ENCODE measurements at places on chromosomes 13 and 19.

DNA sequence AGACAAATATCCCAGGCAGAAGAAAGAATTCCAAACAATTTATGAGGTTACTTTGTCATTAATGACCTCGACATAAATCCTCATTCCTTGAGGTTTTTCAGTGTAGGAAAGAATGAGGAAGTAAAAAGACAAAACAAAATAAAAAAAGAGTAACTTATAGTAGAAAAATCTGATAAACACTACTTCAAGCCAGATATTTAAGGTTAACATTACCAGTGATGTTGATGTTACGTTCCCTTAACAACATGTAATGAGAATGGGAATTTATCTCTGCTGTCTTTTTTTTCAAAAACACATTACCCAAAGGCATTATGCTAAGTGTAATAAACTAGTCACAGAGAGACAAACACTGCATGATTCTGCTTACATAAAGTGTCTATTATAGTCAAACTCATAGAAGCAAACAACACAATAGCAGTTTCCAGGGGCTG lies 935.1 kb downstream of the SLITRK1 start:
- peak; percentile 20 for DNase-seq

- no peak for DNase-seq
Observed at GRCh38 chr19:35936738-35937268, 629 bp downstream of the LRFN3 start.

- DNase-seq, result peak; percentile 70
Observed at GRCh38 chr13:39148513-39148961, 110.3 kb downstream of the NHLRC3 start.

DNA sequence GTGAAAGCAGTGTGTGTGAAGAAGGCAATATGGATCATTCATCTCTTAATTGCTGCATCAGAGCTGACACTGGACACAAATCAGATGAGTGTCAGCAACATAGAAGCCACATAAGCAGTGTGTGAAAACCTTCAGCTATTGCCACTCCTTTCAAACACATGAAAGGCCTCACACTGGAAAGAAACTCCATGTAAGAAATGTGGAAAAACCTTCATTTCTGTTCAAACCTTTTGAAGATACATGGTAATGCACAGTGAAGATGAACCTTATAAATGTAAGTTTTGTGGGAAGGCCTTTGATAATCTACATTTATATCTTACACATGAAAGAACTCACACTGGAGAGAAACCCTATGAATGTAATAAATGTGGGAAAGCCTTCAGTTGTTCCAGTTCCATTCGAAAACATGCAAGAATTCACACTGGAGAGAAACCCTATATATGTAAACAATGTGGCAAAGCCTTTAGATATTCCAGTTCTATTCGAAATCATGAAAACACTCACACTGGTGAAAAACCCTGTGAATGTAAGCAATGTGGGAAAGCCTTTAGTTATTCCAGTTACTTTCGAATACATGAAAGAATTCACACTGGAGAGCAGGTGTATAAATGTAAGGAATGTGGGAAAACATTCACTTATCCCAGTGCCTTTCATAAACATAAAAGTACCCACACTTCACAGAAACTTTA lies 53.6 kb downstream of the ZNF823 start:
- DNase-seq, result no peak

- peak; percentile 76 for DNase-seq
Observed at GRCh38 chr19:20167651-20168122, 673 bp downstream of the ZNF486 start.

DNA sequence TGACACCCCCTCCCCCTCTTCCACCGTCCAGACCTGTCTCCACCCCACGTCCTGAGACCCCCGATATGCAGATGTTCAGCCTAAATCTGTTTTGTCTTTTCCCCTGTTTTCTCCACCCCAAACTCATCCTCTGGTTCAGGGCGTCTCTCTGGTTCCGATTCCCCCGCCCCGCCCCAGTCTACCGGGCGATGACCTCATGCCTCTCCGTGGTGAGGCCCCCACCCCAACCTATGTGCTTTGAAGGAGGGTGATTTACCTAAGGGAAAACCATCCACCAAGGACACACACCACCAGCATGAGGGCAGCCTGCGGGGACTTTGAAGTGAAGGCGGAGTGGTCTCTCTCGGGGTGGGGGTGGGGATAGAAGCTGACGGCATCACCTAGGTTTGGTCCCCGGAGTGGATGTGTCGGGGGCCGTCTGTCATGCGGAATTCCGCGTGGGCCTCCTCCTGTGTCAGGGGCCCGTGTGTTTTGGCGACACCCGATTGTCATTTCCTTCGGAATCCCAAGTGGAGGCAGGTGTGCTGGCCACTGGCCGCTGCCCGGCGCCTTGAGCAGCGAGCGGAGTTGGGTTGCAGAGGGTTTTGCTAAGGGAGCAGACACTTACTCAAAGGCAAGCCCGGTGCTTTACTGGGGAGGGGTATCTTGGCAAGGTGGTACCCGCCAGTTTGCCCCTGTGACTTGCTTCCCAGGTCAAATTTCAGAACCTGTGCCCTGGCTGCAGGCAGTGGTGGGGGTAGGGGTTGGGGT lies 1.4 kb downstream of the FZR1 start:
- DNase-seq, result peak; percentile 18

DNA sequence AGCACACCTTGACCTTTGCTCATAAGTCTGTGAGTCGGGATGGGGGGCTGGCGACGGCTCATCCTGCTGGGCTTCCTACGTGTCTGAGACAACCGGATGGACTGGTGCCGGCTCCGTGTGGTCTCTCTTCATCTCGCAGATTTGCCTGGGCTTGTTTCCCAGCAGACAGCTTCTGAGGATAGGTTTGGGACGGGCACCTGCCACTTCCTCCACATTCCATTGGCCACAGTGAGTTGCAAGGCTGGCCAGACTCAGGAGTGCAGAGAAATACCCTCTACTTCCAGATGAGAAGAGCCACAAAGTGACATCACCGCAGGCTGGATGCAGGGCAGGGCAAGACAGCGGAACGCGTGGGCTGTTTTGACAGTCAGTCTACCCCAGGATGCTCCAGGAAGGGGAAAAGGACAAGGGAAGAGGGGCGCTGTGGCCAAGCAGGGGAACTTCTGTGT lies 48.1 kb downstream of the IRS2 start:
- no peak for DNase-seq

DNA sequence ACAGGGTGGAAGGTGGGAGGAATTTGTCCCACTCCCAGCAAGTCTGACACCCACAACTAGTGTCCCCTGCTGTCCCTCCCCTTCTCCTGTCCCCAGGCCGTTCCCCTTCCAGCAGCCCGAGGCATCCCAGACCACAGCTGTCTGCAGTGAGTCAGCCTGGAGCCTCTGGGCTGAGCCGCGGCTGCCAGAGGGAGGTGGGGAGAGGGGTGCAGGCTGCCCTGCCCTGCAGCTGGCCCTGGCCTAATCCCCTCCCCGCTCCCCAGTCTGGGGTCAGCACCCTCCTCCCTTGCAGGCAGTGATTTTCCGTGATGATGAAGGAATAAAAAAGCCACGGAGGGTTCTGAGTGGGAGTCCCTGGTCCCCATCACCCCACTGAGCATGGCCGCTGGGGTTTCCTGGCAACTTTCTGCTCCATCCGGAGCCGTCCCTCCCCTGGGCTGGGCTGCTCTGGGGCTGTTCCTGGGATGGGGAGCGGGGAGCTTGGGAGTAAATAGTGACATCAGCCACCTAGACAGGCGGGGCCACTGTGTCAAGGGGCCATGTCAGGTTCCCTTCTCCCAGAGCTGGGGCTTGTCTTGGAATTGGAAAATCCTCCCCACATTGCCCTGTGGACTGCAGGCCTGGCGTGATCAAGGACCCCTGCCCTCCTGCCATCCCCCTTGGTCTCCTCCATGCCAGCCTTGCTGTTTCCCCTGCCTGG lies 16.8 kb downstream of the SPC24 start:
- peak; percentile 81 for DNase-seq

- DNase-seq, result no peak
Observed at GRCh38 chr13:109913936-109914510, 127.6 kb upstream of the IRS2 start.

GRCh38 chr13:111179908-111180760 lies 65.0 kb downstream of the ARHGEF7 start:
- DNase-seq, result peak; percentile 21

- peak; percentile 51 for DNase-seq
Observed at GRCh38 chr13:105177265-105177900, 1358.1 kb downstream of the EFNB2 start.

DNA sequence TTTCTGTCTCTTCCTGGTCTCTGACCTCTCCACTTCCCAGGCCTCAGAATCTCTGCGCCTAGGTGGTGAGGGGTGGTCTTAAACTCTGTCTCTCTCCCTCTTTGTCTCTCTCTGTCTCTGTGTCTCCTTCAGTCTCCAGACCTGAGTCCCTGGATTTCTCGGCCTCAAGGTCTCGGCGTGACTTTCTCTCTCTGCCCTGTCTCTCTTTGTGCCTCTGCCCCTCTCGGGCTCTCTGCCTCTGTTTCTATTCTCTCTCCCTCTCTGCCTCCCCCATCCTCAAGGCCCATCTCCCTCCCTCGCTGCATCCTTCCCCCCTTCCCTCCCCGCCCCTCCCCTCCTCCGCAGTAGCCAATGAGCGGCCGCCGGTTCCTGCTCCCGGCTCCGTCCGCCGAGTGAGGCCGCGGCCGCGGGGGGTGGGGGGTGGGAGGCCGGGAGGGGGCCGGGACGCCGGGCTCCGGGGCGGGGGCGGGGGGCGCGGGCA lies at the start of gene CACNG7:
TSS of gene CACNG7 (plus strand) at position 344 of the 481 bp plus-strand sequence. CDS start 3,554 bp downstream, outside the sequence.
- DNase-seq, result no peak

- no peak for DNase-seq
Observed at GRCh38 chr13:95033890-95034289, 267.4 kb downstream of the ABCC4 start.

GRCh38 chr19:12112701-12113100 lies 27.4 kb downstream of the ZNF20 start:
- no peak for DNase-seq

GRCh38 chr19:15296841-15297415 lies 35.4 kb downstream of the BRD4 start:
- no peak for DNase-seq

- no peak for DNase-seq
Observed at GRCh38 chr13:27833206-27833605, 40.9 kb downstream of the GSX1 start.

- DNase-seq, result peak; percentile 87
Observed at GRCh38 chr13:100434010-100434763, 154.4 kb downstream of the GGACT start.

- peak; percentile 69 for DNase-seq
Observed at GRCh38 chr13:46866150-46866549, 30.7 kb downstream of the HTR2A start.

- peak; percentile 59 for DNase-seq
Observed at GRCh38 chr19:18660051-18660910, 23.2 kb upstream of the CRTC1 start.

- DNase-seq, result peak; percentile 58
Observed at GRCh38 chr19:34345947-34346351, 19.0 kb upstream of the GPI start.

GRCh38 chr19:29741776-29742175 lies 26.7 kb upstream of the C19orf12 start:
- no peak for DNase-seq

- DNase-seq, result no peak
Observed at GRCh38 chr13:101876951-101877350, 424.5 kb downstream of the ITGBL1 start.

- no peak for DNase-seq
Observed at GRCh38 chr13:113729187-113730019, 29.6 kb upstream of the TMEM255B start.

DNA sequence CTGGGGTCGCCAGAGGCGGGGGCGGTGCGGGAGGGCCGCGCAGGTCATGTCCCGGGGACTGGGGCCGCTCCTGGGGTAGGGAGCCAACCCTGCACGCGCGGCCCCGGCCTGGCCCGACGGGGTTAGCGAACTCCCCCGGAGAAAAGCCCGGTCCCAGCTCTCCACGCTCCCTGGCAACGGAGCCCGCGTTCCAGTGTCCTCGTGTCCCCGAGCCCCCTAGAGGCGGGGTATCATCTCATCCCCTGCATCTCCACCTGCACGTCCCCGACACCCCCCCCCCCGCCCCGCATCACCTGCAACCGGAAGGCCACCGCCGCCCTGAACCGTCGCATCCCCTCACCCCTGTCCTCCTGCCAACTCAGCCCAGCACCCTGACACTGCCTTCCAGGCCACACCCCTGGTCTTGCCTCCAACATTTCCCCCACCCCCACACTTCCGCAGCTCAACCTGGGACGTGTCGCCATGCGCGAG lies 2.7 kb downstream of the WDR88 start:
- no peak for DNase-seq

GRCh38 chr13:106534639-106535551 lies 567 bp downstream of the EFNB2 start:
- peak; percentile 48 for DNase-seq

GRCh38 chr19:19297759-19298158 lies 22.6 kb downstream of the SUGP1 start:
- no peak for DNase-seq

DNA sequence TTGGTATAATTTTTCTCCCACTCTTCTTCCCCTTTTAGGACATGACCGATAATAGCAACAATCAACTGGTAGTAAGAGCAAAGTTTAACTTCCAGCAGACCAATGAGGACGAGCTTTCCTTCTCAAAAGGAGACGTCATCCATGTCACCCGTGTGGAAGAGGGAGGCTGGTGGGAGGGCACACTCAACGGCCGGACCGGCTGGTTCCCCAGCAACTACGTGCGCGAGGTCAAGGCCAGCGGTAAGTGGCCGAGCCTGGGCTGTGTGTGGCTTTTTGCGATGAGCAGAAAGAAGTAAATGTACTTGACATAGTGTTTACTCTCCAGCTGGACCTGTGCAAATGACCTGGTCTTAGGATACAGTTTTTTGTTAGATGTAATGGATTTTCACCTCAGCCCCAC lies 102.5 kb downstream of the ARHGEF7 start:
- DNase-seq, result no peak

GRCh38 chr13:113723410-113724015 lies 35.5 kb upstream of the TMEM255B start:
- DNase-seq, result no peak

Data from iris pigment epithelial cell (primary cell).